ENCODE measurements at places on chromosomes 6 and 20.

DNA sequence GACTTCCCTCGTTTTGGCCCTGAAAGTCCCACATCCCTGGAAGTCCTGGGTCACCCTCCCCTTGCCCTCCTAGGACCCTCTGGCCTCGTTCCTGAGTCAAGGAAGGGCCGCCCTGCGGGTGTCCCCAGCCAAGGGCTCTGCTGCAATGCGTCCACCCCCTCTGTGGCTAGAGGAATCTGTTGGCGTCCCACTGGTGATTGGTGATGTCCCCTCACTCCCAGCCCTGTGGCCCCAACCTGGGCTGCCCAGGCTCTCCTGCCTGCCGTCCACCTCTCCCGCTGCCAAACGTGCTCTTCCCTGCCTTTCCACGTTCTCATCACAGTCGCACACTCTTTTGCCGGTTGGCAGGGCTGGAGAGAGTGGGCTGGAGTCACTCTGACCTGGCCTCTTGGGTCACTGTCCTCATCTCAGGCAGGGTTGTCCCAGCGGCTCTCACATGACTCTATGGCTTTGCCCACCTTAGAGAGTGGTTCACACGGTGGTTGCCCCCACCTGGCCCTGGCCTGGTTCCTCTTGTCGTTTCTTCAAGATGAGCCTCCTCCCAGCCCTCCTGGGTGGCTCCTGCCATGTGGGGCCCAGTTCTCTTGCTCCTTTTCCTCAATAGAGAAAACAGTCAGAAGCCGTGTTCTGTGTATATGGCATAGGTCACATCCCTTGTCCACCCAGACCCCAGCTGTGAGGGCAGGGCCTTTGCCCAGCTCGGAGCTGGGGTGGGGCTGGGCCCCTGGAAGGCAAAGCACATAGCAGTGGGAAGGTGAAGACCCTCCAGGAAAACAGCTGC, 100.9 kb downstream of the TMEM242 start:
- DNase-seq, result no peak

- DNase-seq, result no peak
Observed at GRCh38 chr6:52457096-52457495, 37.0 kb downstream of the EFHC1 start.

GRCh38 chr6:6826095-6826901, 237.8 kb downstream of the LY86 start:
- DNase-seq, result no peak

GRCh38 chr20:2236256-2236655, 59.5 kb upstream of the TGM3 start:
- no peak for DNase-seq

DNA sequence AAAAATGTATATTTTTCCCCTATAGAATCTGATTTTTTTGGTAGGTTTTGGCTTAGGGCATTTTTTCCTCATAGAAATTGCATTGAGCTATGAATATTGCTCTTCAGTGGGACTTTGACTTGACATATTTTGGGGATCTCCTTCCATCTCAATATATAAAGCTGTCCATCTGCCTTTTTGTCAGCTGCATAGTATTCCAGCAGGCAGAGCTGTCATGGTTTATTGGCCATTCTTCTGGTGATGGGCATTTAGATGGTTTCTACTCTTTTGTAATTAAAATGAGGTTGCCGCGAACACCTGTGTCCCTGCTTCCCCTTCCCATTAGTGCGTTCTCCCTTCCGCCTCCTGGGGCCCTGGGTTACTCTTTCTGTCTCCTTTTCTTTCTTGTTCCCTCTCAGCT, 80.0 kb upstream of the NNAT start:
- no peak for DNase-seq
